ENCODE measurements at places on chromosomes 11 and 22. TPM values are rescaled to one million over a fixed set of nuclear protein-coding genes. Genes with fewer than 3 reads are reported as not detected.

- DNase-seq, result no peak
Observed at GRCh38 chr11:1547467-1548098, 24.5 kb downstream of the DUSP8 start.

DNA sequence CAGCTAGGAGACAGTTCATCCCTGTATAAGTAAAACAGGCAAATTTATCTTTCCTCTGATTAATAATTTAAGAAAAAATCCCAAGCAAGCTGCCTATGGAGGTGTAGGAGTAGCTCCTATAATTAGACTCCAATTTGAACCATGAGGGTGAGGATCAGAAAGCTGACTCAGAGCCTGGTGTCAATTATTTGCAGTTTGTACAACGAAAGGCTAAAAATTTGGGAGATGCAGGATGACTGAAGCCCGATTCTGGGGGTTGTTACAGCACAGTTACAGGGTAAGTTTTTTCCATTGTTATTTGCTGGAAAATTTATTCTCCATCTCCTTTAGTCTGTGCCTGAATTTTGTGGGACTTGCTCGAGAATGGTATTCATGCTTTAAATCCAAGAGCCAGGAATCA lies 359.4 kb upstream of the CCDC90B start:
- DNase-seq, result no peak

DNA sequence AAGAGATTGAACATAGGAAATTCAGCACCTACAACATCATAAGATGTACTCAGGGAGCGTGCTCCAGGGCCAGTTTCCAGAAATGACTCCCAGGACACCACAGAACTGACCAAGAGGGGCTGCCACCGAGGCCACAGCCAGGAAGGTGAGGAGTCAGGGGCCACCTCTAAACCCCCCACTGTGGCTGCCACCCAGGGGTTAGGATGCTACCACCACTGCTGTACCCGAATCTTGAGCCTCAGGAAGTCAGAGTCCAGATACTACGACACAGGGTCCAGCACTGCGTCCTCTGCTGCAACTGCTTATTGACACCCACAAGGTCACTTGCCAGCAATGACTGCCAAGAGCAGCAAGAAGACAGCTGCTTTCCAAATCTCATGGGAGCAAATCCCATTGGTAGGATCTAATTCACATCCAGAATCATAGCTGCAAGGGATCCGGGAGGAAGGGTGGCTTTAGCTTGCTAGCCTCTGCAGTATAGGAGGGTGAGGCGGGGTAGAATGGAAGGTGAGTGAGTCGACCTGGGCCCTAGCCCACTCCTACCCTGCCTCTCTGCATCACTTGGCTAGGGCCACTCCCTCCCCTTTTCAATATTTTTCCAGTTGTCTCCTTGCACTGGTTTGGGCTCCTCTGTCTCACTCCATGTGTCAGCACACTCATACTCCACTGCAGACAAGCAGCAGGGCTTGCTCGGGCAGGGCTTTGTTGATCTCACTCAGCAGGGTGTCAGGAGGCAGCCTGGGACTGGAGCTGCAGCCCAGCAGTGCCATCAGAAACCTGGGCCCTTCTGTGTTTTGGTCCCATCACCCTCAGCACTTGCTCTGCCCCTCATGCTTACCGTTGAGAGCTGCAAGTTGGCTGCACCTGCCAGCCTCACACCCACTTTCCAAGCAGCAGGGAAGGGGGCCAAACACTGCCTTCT lies 18.1 kb upstream of the CYTH4 start:
- no peak for DNase-seq

- no peak for DNase-seq
Observed at GRCh38 chr22:39729141-39729934, 158.8 kb downstream of the CACNA1I start.

DNA sequence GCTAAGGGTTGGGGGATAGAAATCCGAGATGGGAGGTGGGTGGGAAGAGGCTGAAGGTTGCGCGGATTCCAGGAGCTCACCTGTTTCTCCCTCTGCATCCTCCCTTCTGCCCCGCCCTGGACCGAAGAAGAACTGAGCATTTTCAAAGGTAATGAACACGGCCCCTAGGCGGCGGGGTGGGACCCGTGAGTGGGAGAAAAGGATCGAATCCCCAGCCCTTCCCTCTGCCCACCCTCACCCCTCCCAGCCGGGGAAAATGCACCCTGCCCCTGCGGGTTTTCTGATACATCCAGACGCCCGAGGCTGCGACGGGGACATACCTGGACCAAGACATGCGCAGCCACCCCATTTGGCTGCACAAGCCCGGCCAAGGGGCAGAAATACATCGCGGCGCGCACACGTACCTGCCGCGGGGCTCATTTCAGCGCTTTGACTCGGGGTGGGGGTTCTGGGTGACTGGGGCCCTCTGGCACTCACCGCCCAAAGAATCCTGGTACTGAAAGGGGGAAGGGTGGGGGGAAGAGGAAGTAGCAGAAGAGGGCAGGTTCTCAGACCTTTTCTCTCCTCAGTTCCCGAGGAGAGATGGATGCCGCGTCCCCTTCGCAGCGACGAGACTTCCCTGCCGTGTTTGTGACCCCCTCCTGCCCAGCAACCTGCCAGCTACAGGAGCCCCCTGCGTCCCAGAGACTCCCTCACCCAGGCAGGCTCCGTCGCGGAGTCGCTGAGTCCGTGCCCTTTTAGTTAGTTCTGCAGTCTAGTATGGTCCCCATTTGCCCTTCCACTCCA lies 6.0 kb downstream of the VSIG2 start:
- no peak for DNase-seq

GRCh38 chr11:121870206-121871045 lies 245.6 kb downstream of the BLID start:
- DNase-seq, result no peak

XPNPEP3 gene
- polyA plus RNA-seq, result 17.8 TPM

GLYAT gene
- not detected for polyA plus RNA-seq

HBD gene
- polyA plus RNA-seq, result not detected

NXPE1 gene
- polyA plus RNA-seq, result not detected

TPCN2 gene
- polyA plus RNA-seq, result 5.4 TPM
